Epithelial cell of proximal tubule (primary cell): ENCODE measurements at places on chromosomes 5 and 9.

DNA sequence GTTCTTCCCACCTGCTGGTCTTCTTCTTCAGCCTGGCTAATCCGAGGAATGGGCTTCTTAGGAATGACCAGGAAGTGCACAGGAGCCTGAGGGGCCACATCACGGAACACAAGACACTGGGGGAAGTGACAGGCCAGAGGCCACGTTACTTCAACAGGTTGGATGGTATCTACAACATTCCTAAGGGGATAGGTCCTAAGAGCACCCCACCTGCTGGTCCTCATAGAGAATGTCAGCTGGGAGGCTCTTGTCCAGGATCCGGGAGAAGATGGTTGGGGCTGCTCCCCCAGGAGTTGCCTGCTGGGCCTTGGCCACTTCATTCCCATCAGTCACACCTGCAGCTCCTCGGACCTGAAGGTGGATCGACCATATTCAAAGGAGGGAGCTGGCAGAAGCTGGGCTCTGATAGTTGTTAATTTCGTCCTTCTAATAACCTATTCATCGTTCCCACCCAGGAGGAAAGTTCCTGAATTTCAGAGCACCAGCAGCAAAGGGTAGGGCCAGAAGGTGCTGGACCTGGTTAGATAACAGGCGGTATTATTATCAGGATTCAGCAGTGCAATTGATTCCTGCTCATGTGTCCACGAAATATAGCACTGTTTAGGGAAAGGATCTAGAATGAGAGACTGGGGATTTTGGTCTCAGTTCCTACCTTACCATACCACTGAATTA lies 1.3 kb downstream of the HINT2 start:
- no peak for DNase-seq

DNA sequence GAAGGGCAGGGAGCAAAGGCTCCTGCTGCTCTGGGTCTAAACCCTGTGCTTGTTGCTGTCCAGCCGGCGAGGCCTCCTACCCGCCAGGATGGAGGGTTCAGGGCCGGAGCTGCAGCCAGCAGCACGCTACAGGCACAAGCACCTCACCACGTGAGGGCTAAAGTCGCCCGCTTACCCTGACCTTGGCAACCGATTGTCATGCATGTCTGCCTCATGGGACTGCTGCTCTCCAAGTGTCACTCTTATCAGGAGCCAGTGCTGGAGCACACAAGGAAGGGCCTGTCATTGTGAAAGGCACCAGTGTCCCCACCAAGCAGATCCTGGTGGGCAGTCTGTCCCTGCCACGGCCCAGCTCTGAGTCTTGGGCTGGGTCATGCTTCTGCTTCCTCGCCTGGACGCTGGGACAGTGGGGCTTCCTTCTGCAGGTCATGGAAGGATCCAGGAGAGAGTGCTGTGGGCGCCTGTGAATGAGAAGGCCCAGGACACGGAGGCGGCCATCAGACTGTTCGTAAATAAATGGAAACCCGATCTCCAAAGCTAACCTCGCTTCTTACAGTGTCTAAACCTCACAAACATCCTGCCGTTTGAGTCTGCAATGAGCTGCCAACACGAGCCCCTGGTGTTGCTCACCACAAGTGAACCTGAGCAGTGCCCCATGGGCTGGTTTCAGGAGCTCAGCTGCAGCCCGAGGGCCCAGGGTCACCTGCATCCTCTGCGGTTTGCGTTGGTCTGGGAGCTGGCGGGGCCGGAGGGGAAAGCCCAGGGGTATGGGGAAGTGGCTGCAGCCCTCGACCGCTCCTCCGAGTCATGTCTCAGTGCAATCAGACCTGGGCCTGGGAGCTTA lies 58.2 kb upstream of the RXRA start:
- DNase-seq, result no peak

GRCh38 chr5:96143450-96143849 lies 181.8 kb upstream of the ELL2 start:
- no peak for DNase-seq

DNA sequence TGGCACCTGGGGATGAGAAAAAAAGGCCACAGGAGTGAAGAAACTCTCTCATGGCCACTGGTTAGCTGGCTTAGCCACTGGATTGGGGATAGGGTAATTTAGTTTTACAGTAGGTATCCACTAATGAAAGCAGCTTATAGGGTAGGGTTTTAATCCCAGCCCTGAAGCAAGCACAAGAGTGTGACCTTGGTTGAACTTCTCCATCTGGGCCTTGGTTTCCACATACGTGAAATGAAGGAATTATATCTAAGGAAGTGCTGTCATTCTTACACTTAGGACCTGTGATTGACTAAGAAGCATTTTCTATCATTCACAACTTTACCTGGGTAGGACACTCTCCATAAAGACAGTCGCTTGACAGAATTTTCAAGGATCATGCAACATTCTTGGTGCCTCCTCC lies 49.6 kb downstream of the FAT2 start:
- no peak for DNase-seq

- no peak for DNase-seq
Measured at GRCh38 chr5:35926389-35927051, 11.9 kb downstream of the CAPSL start.

- no peak for DNase-seq
Measured at GRCh38 chr9:114513055-114513958, 8.0 kb upstream of the WHRN start.

GRCh38 chr5:88660947-88661805 lies 221.8 kb downstream of the MEF2C start:
- no peak for DNase-seq

DNA sequence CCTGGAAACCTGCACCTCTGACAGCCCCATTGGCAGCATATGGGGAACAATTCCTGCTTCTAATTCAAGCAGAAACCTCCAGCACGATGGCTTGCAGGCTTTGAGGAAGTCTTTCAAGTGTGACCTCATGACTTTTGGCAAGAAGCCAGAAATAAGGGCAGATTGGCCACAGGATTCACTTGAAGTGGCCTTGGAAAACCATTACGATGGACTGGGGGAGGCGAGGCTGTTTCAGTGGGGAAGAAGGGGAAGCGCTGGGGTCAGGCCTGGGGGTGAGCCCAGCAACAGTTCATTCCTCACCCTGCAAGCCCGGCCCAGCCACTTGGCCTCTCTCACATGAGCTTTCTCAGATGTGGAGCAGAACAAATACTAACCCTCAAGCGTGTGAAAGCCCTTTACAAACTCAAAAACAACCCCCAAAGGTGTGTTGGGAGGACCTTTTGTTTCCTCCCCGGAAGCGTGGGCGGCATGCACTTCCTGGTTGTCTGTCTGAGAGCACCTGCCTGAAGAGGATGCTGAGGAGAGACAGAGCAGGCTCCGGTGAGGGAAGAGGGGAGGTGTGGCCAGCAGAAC lies 26.9 kb upstream of the EEIG1 start:
- peak; percentile 76 for DNase-seq

- DNase-seq, result no peak
Measured at GRCh38 chr5:25516141-25516540, 871.4 kb upstream of the CDH10 start.

GRCh38 chr5:149206524-149207141 lies 65.0 kb upstream of the AFAP1L1 start:
- DNase-seq, result no peak

DNA sequence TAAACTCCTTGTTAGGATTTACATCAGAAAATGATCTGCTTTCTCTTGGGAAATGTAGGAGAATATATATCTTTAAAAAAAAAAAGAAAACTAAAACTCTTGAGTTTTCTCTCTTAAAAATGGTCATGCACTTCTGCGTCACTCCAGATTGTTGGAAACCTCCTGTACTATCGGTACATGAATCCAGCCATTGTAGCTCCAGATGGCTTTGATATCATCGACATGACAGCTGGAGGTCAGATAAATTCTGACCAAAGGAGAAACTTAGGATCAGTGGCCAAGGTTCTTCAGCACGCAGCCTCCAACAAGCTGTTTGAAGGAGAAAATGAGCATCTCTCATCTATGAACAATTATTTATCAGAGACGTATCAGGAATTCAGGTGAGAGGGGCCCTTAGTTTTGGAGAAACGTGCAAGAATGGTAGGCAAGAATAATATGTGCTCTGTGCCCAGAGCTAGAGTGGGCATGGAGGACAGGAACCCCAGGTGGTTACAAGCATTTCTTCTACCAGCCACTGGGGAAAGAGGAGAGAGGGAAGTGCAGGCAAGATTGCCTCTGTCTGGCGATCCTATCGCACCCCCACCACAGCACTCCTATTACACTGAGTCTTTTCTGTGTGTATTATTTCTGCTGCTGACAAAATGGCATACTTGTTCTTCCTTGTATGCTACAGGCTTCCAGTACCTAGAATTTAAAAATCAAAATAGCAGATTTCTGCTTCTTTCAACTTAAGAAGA lies 41.4 kb upstream of the F2R start:
- no peak for DNase-seq

DNA sequence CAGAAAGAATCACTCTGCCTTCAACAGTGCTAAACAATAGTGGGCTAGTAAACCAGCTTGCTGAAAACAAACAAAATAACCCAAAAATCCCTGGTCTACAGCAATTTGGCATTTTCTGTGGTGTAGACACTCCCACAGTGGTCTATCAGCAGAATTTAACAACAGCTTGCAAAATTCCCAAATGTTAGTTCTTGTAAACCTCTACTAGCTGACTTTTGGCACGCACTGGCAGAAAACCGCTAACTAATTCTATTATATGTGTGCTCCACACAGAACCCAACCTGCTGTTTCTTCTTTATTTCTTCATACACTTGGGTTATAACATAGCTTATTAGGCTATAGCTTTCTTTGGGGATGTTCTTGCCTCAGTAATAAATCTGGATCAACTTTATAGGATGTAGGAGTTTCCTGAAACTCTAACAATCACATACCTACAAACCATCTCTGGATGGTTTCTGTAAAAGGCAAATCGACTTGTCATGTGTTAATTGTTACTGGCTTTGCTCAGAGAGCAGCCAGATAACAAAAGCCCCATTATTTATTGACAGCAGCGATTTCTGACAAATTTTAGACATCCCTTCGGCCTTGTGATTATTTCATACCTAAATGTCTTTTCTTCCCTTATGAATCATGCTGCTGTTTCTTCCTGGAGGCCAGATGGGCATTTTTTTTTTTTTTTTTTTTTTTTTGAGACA lies 82.7 kb upstream of the NAA35 start:
- no peak for DNase-seq

DNA sequence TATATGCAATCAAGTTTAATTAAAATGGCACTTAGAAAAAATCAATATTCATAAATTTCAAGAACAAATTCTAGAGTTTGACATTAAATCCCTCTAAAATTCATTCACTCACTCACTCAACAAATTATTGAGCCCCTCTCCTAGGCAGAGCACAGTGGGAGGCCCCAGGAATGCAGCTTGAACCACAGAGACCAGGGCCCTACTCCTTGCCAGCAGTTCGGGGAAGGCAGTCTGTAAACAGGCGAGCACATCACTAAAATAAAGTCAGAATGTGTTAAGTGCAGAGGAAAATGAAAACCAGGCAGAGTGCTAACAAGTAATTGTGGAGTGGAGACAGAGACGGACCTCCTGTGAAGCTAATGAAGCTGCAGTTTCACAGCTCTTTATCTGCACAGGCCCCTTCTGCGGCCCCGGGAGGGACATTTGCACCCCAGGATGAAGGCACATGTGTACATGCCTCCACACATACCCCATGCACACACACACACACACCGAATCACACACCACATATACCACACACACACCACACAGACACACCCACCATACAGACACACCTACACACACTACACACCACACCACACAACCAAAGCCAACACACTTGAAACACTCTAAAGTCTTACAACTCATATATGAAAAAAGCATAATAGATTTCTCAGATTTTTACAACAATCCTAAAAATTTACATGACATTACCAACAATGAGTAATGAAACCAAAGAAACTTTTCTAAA lies 40.5 kb downstream of the BHMT start:
- no peak for DNase-seq

- no peak for DNase-seq
Measured at GRCh38 chr9:1492156-1492555, 442.0 kb downstream of the DMRT2 start.

GRCh38 chr9:33677961-33678360 lies 117.4 kb upstream of the PRSS3 start:
- no peak for DNase-seq

- DNase-seq, result no peak
Measured at GRCh38 chr5:60687927-60688720, 11.8 kb downstream of the DEPDC1B start.

DNA sequence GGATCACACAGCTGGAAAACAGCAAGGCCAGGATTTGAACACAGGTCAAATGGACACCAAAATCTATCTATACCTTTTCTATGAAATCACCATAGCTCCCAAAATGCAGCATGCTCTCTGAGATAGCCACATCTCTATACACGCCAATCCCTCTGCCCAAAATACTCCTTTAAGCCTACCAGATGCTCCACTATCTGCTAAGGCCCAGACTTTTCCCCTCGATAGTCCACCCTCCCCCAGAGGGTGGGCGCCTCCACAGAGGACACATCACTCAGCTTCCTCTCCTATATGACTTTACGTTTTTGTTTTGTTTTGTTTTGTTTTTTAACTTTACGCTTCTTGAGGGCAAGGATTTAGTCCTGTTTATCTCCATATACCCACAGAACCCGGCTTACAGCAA lies 46.8 kb downstream of the MTMR12 start:
- no peak for DNase-seq

DNA sequence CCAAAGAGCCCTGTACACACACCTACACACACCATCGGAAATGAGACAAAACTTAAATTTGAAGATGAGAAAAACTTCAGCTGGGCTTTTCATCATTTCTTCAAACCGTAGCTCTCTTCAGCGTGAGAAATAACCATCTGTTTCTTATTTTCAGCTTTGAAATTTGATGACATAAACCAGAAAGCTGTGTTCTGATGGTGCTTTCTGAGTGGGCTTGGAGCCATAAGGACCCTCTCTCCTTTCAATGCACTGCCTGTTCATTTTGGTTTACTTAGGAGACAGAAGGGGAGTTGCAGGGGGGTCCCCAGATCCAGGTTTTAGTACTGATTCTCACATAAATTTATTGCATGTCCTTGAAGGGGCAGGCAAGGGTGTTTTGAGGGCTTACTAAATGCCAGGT lies 9.5 kb downstream of the FBXO10 start:
- DNase-seq, result no peak

DNA sequence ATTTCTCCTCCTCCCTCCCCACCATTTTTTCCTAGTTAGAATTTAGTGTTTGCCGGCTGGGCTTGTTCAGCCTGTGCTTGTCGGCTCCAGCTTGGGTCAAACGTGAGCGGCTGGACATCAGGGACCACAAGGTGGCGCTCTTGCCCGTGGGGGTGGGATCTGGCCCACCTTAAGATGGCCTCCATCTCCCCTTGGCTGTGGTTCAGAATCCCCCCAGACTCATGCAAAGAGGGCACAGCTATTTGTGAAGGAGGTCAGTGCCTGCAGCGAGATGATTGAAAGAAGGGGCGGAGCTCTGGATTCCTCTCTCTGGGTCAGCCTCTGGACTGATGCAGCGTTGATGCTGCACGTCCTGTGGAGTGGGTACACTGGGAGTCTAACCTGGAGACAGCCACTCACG lies 283.3 kb upstream of the TUT7 start:
- DNase-seq, result no peak

- no peak for DNase-seq
Measured at GRCh38 chr5:34028349-34028748, 14.7 kb downstream of the C1QTNF3 start.

GRCh38 chr5:124580925-124581737 lies 165.3 kb downstream of the ZNF608 start:
- DNase-seq, result no peak

- DNase-seq, result no peak
Measured at GRCh38 chr5:159359408-159359807, 29.1 kb upstream of the IL12B start.
